Stimulated activated CD4-positive, alpha-beta T cell treated with anti-CD3 and anti-CD28 coated beads, Interleukin-4, amount 100 ng/mL, for 4 hours (primary cell): ENCODE measurements at places on chromosomes 7 and 10.

DNA sequence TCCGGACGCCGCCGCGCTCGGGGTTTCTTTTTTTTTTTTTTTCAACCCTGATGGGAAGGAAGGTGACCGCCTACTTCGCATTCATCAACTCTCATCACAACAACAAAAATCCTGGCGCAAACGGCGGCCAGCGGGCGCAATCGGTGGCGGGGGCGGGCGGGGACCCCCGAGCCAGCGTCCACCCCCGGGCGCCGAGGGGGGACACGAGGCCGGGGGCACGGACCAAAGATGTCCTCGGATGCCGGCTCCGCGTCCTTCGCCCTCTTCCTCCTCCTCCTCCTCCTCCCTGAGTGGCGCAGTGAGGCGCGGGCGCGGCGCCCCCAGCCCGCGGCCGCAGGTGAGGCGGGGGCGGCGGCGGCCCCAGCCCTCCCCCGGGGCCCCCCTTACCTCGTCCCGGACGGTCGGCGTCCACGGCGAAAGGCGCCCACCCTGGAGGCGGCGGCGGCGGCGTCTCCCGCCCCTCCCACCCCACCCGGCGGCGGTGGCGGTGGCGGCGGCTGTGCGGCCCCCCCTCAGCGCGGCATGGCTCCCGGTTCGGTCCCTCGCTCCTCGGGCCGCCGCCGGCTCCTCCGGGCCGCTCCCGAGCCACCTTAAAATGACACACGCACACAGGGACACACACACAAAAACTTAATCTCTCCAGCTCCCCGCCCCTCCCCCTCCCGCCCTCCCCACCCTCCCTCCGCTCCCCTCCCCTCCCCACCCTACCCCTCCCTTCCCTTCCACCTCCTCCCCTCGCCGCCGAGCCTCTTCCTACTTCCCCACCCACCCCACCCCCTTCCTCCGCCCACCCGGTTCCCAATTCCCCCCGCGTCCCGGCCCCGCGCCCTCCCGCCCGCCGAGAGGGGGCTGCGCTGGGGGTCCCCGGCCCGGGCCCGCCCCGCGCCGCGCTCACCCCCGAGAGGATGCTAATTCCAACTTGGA, at the start of gene CTBP2:
Gene CTBP2, minus strand, starts transcription at position 632 of the 924 bp plus-strand sequence.
- no peak for DNase-seq

DNA sequence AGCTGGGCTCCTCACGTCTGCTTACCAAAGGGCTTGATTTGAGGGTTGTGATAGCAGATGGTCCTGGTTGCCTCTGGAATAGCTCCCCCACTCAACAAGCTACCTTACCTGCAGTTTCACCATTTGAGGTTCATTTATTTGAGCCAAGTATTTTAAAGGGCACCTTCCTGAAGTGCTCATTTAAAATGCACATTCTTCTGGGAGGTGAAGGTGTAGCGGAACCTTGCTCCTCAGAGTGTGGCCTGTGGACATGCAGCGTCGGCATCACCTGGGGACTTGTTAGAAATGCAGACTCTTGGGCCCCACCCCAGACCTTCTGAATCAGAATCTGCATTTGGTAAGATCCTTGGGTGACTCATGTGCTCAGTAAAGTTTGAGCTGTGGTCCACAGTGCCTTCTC, 2.3 kb downstream of the CDH23 start:
- no peak for DNase-seq

GRCh38 chr7:13257661-13258060, 570.2 kb downstream of the ARL4A start:
- no peak for DNase-seq

DNA sequence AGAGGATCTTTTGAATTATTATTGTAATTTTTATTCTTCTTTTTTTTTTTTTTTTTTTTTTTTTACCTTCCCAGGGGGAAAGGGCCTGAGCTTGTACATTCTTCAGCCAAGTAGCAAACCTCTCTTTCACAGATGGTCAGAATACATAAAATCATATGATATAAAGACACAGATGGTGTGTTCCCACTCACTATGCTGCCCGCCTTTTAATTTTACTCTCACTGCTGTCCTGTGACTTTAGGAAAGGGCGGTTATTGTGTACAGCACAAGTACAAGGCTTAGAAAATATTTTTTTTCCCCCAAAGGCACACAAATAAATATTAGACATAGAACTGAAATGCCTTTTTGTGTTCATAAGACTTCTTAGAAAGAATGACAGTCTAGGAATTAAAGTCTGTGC, 213.6 kb downstream of the RPS24 start:
- DNase-seq = no peak

DNA sequence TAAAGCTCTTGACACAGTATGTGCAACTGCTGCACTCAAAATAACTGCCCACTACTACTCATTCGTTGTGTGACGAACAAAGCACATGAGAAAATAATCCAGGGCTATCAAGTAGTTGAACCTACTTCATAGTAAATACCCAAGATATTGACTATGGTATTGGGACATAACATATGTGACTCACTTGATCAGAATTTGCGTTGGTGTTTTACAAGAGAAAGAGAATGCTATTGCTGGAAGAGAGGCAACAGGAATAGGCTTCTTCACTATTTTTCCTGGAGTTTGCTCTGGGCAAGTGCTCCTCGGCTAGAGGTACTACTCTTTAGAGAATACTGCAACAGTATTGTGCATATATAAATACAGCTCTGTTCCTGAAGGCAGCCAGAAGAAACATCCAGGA, 2.5 kb downstream of the DGKB start:
- no peak for DNase-seq

GRCh38 chr10:11713963-11714362, 28.2 kb upstream of the ECHDC3 start:
- DNase-seq = no peak

DNA sequence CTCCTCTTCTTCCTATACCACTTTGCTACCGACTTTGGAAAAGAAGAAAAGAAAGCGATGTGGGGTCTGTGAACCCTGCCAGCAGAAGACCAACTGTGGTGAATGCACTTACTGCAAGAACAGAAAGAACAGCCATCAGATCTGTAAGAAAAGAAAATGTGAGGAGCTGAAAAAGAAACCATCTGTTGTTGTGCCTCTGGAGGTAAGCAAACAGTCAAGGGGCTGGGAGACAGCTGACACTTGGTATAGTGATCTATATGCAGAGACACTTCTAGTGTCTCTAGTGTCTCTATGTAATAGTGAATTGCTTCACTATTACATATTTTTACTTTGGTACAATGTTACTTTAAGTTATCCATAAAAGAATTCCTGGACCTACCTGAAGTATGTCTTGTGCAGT, 13.9 kb downstream of the TET1 start:
- no peak for DNase-seq

GRCh38 chr10:79407811-79408795, 37.3 kb downstream of the ZCCHC24 start:
- DNase-seq = no peak

DNA sequence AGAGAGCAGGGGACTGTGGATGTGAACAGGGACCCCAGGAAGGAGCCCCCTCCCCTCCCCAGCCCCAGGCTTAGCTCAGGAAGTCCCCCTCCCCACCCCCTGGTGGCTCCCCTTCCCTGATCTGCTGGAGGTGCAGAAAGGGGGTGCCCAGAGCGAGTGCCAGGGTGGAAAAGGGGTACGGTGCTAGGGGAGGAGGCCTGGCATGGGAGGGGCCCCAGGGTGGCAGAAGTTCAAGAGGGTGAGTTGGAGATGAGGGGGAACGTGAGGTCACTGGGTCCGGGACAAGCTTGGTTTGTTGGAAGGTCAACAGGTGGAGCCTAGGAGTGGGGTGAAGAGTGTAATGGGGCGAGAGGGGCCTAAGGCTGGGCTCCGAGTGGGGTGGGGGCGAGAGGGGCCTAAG, 21.5 kb upstream of the TBL2 start:
- DNase-seq = no peak

DNA sequence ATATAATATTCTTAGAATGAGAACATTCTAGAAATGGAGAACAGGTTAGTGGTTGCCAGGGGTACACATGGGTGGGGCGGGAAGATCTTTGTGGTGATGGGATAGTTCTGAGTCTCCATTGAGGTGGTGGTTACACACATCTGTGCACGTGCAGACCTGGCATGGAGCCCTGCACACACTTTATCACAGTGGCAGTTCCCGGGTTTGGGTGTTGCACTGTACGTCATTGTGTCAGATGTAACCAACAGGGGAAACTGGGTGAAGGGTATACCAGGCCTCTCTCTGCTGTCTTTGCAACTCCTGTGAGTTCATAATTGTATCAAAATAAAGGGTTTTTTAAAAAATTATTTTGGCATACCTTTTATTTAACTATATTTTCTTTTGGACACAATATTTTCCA, 51.1 kb downstream of the LMTK2 start:
- no peak for DNase-seq
